SK-N-SH (cell line): ENCODE measurements at places on chromosomes 2 and 18.

- DNase-seq: peak; percentile 55
Measured at GRCh38 chr2:90069290-90069894, 1377.9 kb downstream of the RPIA start.

DNA sequence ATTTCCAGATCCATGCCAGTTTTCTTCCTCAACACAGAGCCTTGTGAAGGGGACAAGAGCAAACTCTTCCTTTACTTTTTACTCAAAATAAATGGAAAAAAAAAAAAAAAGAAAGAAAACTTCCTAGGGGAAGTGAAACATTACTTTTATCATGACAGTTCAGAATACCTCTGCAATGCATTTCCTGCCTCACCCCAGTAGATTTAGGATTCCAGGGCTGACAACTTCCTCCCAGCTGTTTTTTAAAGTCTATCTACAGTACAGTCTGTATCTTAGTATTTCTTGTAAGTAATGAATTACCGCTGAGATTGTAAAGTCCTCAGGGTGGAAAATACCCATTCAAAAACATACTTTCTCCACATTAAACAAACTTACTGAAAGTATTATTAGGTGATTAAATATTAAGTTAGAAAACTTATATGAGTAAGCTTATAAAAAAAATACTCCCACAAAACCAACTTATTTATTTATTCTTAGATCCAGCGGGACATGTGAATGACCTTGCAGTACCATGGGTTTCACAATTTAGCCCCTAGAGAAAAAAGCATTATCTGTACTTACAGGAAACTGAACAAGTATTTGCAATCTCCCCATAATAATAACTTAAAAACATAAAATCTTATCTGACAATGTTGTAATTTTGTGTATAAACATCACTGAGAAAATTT, 117.7 kb downstream of the RBMS1 start:
- DNase-seq: no peak

- no peak for DNase-seq
Measured at GRCh38 chr18:42045346-42045745, 90.3 kb downstream of the PIK3C3 start.

DNA sequence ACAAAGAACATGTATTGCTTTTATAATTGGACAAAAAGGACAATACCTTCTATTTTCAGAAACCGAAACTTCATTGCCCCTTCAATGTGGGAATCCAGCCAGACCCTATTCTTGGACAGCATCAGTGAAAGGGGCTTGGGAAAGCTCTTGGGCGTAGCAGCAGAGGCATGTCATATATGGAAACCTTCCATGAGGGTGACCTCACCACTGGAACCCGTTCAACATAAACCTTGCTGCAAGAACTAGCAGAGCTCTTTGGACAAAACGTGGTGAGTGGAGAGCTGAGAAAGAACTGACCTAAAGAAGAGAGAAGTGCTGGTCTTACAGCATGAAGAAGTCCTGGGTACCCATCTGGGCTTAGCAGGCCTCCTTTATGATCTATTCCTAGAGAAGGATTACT, 22.7 kb upstream of the ACTG2 start:
- DNase-seq: no peak

DNA sequence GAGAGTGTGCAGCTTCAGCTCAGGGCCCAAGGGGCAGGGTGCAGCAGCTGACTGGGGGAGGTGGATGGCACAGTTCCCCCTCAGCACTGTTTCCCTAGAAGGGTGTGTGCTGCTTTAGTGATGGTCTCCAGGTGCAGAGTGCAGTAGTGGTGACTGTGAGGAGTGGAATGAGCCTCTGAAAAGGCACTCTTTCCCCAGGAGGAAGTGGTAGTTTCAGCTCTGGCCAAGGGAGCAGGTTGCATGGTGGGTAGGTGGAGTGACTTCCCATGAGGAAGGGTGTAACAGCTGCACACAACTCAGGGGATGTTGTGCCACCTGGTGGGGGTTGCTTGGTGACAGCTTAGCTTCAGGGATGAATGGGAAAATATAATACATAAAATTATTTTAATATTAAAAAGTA, 251.5 kb upstream of the NXPH2 start:
- peak; percentile 14 for DNase-seq

DNA sequence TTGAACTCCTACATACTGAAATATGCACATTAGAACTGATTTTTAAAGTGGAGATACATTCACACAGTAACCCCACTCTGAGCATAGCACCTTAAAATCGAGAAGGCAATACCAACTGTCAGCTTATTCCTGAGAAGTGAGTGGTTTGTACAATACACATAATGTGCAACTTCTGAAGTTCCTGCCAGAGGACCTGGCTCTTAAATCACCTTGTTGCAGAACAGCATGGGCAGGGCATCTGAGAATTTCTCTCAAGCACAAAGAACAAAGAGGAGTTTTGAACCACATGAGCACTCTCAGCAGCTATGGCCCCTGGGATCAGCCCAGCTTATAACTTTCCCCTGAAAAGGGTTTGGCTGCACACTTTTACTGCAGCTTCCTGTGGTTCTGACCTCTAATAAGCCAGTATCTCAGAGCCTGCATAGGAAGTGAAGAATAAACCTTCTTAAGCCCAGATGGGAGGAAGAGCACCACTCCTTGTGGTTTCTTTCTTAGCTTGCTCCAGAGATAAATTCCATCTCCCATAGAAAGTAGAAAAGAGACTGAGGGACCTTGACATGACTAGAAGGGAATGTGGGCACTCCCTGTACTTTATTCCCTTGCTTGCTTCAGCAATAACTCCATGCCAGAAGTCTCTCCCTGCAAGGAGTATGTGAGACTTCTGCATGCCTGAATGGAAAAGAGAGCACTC, 862.3 kb downstream of the SUCLG1 start:
- DNase-seq: no peak
